ENCODE measurements at places on chromosomes 16 and 17. TPM values are rescaled to one million over a fixed set of nuclear protein-coding genes. Genes with fewer than 3 reads are reported as not detected.

DNA sequence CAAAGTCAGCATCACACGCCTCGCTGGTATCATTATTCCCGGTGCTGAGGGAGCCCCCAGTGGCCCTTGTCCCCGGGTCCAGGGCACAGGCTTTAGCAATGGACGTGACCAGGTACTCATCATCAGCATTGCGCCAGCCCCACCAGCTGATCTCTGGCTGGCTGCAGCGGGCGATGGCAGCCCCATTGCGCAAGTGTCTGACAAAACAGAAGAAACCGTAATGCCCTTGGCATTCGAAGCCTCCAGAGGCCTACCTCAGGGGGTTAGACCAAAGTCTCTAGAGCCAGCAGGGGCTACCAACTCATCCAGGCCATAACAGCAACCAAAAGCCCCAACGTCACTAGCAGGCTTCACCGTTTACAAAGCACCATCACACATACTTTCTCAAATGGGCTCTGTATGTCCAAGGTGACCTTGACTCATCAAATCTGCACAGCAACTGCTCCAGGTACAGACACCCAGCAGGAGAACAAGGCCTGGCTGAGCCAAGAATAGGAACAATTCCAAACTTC is 7.3 kb downstream of the MTMR4 start:
- DNase-seq: no peak

DNA sequence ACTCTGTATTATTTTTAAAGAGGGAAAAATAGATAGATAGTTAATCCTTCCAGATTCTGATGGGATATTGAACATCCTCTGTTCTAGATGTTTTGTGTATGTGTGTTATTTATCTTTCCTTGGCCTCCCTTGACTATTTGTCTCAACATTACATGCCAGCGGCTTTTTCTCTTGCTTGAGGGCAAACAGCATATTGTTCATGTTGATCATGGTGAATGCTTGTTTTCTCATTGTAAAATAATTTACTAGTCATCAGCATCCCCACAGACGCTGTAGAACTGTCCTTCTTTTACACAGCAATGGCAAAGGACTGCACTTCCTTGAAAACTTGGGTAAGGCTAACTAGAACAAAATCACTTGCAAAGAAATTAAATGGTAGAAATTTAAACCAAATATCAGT is 1376.4 kb upstream of the GOT2 start:
- DNase-seq: no peak

- no peak for DNase-seq
These were observed 261.5 kb upstream of the RPL38 start for GRCh38 chr17:73941919-73942530.

- no peak for DNase-seq
These were observed 26.3 kb downstream of the PMP22 start for GRCh38 chr17:15238676-15239422.

DNA sequence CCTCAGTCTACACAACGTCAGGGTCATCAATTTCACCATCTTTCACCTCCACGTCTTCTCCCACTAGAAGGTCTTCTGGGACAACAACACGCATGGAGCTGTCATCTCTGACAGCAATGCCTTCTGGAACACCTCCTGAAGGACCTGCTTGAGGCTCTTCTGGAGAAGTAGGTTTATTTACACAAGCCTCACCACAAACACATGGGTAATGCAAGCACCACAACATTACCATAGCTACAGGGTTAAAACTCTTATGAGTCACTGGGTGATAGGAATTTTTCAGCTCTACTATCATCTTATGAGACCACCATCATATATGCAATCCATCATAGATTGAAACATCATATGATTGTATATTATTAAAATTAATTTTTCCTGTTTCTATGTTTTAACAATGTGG is 215.4 kb downstream of the CHD9NB start:
- DNase-seq: no peak

GRCh38 chr17:41625602-41626001 is 1.2 kb upstream of the KRT17 start:
- peak; percentile 15 for DNase-seq

The NPIPA5 gene
- total RNA-seq: 1.2 TPM

The TBC1D3C gene
- not detected for total RNA-seq

The RND2 gene
- total RNA-seq: 75.8 TPM

Data from glutamatergic neuron (in vitro differentiated cells).